ENCODE measurements at places on chromosomes 1 and 21.

DNA sequence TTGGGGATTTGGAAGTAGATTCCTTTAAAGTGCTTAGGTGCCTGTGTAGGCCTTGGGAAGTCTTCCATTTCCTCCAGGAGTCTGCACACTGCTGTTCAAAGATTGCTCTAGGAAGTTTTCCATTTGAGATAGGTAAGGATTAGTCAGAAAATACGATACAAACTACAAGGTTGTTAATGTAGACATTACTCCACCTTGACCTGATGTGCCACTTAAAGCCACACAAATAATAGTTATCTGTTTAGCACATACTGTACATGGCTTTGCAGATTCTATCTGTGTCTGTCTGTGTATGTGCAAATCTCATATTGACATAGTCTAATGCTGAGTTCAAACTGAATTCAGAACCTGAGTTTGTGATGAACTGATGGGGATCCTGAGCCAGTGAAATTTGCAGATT, 118.4 kb downstream of the RHOU start:
- DNase-seq: no peak

- no peak for DNase-seq
Measured at GRCh38 chr1:43363283-43363934, 4.4 kb downstream of the ELOVL1 start.

DNA sequence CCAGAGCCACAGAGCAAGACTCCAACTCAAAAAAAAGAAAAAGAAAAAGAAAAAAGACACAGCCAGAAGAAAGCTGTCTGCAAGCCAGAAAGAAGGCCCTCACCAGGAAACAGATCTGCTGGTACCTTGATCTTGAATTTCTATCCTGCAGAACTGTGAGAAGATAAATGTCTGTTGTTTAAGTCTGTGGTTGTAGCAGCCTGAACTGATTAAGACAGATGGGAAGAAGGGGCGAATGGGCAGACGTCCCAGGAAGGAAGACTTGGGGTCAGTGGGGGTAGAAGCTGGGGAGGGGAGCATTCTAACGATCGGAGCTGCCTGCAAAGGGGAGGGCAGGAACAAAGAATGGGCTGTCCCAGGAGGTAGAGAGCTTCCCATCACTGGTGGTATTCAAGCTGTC, 6.3 kb downstream of the SLC2A7 start:
- DNase-seq: no peak

DNA sequence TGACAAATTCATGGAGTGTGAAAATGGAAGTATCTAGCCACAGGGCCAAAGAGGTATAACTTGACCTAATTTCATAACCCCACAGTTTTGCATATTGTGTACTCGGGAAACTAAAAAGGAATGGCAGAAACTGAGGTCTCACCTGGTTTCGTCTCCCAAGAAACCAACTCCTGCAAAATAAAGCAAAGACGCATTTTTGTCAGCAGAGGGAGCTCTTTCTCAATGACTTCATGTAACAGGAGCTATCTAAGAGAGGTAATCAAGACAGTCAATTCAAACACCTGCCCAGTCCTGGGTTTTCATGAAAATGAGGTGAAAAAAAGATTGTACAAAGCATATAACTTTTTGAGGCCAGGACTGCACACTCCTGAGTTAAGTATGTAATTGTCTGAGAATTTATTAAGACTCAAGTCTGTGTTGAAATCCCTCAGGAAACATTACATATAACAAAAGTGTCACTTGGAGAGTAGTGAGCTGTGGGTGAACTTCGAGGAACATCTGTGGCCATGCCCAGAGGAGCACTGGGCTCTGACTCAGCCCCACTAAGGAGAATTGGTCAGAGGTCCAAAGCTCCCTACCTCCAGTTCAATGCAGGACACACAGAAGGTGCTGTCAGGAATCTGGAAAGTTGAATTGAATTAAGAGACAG, 17.6 kb downstream of the FCRL4 start:
- peak; percentile 59 for DNase-seq

- peak; percentile 83 for DNase-seq
Measured at GRCh38 chr1:153535242-153536011, at the start of gene S100A6. S100A6 (minus strand) TSS chr1:153535991; CDS start chr1:153535339, 652 bp downstream.

GRCh38 chr1:228145463-228146416, 4.0 kb upstream of the GJC2 start:
- no peak for DNase-seq

DNA sequence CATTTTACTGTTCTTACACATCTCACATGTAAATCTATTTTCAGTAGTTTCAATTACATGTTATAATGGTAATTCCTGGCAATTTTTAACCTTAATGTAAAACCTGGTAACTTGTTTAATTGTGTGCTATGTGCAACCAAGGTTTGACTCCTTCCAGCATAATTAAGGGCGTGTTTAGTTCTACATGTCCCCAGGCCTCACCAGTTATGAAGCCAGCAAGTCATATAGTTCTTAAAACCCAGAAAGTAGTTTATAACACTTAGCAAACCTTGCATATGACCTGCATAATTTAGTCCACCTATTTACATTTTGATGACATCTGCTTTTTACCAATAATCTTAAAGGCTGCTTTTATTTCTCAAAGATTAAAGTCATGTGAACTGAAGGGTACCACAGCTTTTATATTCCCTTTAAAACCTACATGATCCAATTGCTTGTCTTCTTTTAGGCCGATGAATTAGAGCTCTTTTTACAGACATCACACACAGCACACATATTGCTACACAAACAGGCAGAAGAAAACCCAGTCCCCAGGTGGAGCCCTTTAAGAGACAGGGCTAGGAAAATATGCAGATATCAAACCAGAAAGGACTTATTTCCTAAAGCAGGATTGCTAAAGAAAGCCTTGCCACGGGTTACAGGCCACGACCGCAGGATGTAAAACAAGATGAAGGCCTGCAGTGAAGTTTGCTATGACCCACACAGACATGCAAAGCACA, 23.2 kb upstream of the SYCP1 start:
- no peak for DNase-seq

GRCh38 chr1:69528376-69528775, 39.3 kb upstream of the LRRC7 start:
- DNase-seq: no peak

DNA sequence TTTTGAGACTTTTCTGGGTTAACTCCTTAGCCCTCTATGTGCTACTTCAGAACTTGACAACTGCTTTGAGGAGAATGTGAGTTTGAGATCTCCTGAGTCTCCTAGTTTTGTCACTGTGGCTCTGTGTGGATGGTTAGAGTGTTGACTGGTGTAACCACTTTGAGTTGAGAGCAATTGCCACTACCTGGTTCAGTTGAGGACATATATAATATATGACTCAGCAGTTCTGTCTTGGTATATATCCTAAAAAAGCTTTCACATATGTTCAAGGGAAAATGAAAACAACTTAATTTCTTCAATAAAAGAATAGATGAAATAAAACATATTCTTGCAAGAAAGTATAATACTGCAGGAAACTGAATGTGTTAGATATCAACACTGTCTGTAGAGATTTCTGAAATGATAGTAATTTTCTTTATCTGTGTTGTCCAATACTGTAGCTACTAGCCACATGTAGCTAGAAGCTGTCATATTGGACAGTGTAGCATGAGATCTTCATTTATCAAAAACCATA, 96.7 kb upstream of the QSOX1 start:
- DNase-seq: no peak

GRCh38 chr1:150530491-150531159, 15.1 kb downstream of the FALEC start:
- no peak for DNase-seq

DNA sequence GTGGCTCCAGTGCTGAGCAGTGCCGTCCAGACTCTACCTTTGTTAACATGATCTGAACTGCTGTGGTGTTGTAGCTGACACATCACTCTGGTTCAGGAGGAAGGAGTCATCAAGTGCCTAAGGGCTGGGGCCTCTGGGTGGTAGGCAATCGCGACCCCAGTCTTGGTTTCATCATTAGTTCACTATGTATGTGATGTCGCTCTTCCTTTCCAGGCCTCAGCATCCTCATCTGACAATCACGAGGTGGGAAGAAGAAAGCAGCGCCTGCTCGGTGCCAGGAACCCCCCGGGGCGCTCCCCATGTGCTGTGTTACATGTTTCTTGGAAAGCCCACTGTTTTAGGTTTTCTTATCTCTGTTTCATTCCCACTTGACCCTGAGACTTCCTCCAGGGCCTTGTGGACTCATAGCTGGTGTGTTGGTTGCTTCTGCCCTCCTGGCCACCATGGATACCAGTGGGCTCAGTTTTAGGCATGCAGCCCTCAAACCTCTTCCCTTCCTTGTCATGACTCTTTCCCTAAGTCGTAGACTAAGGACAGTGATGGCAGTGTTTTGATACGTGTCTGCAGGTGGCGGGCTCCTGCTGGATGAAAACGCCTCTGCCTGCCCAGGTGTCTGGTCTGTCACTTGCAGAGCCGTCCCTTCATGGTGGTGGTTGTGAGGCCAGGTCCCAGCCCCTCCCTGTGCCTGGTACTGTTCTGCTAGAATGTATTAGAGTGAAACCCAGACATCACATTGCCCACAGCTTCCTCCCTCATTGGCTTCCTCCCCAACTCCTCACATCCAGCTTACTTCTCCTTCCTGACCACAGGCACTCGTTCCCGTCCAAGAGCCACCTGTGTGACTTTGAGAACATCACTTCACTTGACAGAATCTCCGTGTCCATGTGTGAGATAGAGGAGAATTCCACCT, 17.2 kb upstream of the FOXO6 start:
- DNase-seq: no peak

GRCh38 chr21:37407719-37408420, 41.3 kb downstream of the DYRK1A start:
- DNase-seq: peak; percentile 25

- DNase-seq: no peak
Measured at GRCh38 chr1:82260666-82261065, 459.9 kb downstream of the ADGRL2 start.

DNA sequence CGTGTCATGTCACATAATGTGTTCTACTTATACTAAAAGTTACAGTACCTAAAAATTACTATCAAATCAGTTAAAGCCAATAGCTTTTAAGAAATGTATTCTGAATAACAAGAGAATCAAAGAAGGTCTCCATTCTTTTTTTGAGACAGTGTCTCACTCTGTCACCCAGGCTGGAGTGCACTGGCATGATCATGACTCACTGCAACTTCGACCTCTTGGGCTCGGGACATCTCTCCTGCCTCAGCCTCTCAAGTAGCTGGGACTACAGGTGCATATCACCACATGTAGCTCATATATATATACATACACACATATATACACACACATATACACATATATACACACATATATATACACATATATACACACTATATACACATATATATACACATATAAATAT, 20.1 kb downstream of the COP1 start:
- DNase-seq: no peak

GRCh38 chr1:248373761-248374160, 1.8 kb upstream of the OR2T6 start:
- no peak for DNase-seq

- DNase-seq: no peak
Measured at GRCh38 chr1:109274533-109275476, 8.1 kb downstream of the PSRC1 start.

GRCh38 chr1:41617336-41617735, 132.9 kb upstream of the EDN2 start:
- DNase-seq: no peak

GRCh38 chr1:179187735-179188471, 41.6 kb downstream of the ABL2 start:
- no peak for DNase-seq

GRCh38 chr1:218705391-218705790, 360.3 kb downstream of the TGFB2 start:
- no peak for DNase-seq

GRCh38 chr1:240878631-240879030, 266.7 kb upstream of the GREM2 start:
- peak; percentile 50 for DNase-seq

DNA sequence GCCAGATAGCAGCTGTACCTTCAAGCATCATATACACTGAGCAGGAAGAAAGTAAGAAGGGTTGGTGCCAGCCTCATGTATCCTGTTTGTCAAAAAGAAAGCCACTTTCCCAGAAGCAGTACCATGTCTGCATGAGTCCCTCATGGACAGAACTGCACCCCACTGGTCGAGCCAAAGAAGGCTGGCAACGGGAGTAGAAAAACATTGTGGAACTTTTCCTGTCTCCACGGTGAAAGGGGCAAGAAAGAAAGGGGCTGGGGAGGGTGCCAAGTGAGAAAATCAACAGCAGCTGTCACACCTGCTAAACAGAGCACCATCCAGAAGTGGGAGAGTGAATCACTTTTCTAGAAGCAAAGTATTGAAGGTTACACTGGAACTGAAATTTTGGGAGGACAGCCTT, 621.7 kb downstream of the LMO4 start:
- DNase-seq: no peak

DNA sequence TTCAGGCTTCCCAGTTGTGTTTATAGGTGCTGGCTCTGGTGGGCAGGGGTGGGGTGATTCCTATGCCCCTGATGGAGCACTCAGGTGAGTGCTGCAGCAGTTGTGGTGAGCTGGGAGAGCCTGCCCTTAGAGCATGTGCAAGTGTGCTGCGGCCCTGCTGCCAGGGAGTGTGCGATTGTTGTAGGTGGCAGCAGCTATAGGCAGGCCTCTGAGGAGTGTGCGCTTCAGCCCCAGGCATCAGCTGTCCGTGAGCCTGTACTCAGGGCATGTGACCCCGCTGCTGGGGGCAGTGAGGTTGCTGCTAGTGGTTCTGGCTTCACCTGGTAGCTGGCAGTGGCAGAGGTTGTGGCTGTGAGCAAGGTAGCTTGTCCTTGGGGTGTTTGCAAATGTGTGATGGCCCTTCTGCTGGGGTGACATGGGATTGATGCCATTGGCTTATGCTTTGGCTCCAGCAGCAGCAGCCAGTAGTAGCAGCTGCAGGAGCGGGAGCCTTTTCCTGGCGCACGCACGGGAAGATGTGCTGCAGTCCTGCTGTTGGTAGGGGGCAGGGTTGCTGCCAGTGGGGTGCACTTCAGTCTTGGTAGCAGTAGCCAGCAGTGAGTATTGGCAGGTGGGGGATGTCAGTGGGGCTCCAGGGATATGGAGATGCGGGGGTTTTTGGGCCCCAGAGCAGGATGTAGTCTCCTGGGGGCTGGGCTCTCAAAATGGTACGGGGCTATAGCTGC, 37.7 kb downstream of the SYCP1 start:
- DNase-seq: no peak

- no peak for DNase-seq
Measured at GRCh38 chr1:203934651-203935050, 73.3 kb downstream of the SNRPE start.

DNA sequence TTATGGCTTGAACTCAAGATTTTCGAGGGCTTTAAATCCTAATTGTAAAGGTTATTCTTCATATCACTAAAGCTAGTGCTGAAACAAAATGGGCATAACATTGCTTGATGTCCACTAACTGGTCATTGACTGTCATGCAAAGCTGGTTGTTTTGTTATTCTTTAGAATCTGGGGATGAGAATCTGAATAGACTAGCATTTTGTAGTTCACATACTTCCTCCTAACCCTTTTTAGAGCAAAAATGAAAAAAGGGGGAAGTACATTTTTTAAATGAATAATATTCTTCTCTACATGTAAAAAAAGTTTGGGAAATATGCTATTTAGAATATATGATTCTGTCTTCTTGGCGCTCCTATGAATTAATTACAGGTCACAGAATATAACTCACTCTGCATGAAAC, 72.2 kb upstream of the HMCN1 start:
- no peak for DNase-seq

DNA sequence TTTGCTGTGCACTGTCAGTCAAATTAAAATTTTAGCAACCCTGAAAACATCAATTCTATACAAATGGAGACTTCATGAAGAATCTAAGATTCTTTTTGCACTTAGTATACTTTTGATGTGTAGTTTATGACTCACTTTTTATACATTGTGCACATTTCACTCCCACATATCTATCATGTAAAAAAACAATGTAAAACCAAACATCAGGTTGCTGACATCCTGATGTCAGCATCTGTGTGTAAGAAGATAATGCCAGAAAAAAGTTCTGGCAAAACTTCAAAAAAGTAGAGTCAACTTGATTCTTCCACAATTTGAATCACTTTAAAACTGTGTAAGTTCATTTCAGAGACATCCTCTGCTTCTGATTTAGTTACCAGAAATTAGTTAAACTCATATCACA, 115.7 kb downstream of the CENPF start:
- peak; percentile 36 for DNase-seq
